ENCODE measurements at places on chromosomes 16 and 17.

- DNase-seq, result no peak
Observed at GRCh38 chr17:33072421-33073161, 80.9 kb downstream of the SPACA3 start.

- DNase-seq, result no peak
Observed at GRCh38 chr16:89770367-89770766, 46.1 kb downstream of the FANCA start.

DNA sequence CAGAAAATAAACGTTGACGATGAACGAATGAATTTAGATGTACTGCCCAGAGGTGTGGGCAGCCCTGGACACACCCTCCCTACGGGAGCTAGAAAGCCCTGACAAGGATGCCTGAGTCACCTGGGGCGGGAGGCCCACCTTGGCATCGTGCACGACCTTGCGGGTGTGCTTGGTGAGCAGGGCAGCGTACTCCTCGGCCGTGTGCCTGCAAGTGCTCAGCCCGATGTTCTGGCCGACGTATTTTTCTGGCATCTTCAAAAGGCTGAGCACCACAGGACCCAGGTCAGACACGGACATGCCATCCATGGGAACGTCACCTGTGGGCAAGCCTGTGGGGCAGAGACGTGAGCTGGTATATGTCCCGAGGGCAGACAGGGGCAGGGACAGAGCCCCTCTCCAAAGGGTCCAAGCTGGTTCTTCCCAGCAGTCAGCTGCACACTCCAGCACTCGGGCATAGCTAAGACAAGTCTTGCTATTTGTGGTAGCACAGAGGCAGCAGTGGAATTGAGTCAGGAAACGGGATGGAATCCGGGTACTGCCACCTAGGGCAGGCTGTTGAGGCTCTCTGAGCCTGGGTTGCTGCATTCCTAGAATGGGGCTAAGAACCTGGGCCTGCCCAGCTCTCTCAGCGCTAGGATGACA lies 10.8 kb downstream of the NMRAL1 start:
- no peak for DNase-seq

DNA sequence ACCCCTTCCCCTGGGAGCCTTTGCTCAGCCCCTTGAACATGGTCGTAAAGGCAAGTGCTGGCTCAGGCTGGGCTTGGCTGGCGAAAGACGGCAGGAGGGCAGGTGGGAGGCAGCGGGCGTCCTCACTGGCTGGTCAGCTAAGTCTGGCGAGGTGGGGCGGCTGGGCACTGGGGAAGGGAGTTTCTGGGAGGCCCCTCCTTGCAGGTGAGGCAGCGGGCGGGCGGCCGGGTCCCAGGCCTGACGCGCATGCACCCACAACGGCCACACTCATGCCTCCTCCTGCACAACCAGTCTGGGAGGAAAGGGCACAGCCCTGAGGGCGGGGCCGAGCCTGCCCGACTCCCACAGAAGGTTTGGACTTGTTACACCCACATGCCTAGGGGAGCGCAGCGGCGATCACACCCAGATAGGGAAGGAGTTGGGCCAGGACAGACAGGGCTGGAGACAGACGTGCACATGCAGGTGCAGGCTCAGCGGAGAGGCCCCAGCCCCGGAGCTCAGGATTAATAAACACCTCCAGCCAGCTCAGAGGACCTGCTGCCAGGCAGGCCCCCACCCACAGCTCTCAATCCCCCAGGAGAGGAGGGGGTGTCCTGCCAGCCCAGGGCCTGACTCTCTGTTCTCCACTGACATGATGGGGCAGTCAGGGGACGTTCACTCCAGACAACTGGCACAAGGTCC lies at the start of gene EVPL:
EVPL (minus strand) TSS at position 148 of the 681 bp plus-strand sequence; CDS start at position 40, 108 bp downstream.
- peak; percentile 15 for DNase-seq

DNA sequence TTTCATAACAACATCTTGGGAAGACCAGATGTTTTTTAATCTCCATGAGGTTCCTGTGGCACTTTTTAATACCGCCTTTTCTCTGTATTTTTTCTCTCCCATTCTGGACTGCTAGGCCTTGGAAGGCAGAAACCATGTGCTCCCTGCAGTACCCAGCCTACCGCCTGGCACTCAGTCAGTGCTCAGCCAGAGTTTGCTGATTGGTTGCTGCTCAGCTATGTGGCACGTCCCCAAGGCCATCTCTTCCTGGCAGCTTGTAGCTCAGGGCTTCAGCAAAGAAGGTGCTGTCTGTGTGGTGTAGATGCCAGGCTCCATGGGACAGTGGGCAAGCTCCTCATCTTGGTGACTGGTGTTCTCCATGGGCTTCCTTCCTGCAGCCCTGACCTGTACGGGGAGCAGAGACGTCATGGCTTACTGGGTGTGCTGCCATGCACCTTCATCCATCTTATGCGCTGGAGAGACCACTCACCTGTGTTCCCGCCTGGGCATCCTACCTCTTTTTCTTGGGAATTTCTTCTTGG lies 86.7 kb downstream of the CLEC16A start:
- no peak for DNase-seq

Measured in suppressor macrophage treated with lipopolysaccharide for 4 hours (primary cell).